ENCODE measurements at places on chromosomes 3 and 15.
A peak's percentile ranks its signal among the peaks of the same experiment; 100 is the strongest.

GRCh38 chr15:97876281-97876675, 84.2 kb upstream of the ARRDC4 start:
- no peak for DNase-seq

GRCh38 chr3:48919215-48920138, 835 bp downstream of the ARIH2 start:
- DNase-seq = peak; percentile 71

- DNase-seq = no peak
These were observed 43.3 kb downstream of the TGFBR2 start for GRCh38 chr3:30649572-30650318.

- DNase-seq = peak; percentile 71
These were observed 138.8 kb upstream of the HACD2 start for GRCh38 chr3:123723522-123724168.

DNA sequence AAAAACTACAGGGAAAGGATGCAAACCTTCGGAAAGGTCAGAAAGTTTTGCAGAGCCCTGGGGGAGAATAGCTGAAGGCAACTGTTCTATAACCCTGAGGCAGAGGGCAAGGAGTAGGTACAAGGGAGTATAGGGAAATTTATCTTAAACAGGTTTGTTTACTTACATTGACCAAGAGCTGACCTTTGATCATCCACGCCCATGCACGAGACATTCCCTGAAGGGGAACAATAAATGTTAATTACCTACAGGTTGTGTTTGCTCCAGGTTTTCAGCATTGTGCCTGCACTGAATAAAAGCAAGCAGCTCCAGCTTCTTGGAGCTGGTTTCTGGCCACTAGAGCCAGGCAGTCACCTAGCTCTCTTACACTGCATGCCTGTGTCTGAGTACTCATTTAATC, 524.5 kb upstream of the TGFBR2 start:
- no peak for DNase-seq

DNA sequence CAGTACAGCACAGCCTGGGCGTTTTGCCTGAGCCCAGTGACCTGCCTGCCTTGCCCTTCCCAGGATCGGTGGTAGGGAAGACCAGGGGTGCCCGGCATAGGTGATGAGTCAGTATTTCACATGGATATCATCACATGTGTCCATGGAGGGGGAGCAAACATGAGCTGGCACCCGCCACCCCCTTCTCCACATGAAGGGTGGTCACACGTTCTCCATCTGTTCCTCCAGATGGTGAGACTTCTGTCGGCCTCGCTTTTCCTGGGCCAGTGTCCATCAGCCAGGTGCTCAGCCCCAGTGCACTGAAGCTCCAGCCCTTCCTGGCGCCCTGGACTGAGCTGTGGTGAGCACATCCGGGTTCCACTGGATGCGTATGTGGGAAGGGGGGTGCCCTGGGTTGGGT, 208.4 kb downstream of the UBE3A start:
- DNase-seq = no peak

DNA sequence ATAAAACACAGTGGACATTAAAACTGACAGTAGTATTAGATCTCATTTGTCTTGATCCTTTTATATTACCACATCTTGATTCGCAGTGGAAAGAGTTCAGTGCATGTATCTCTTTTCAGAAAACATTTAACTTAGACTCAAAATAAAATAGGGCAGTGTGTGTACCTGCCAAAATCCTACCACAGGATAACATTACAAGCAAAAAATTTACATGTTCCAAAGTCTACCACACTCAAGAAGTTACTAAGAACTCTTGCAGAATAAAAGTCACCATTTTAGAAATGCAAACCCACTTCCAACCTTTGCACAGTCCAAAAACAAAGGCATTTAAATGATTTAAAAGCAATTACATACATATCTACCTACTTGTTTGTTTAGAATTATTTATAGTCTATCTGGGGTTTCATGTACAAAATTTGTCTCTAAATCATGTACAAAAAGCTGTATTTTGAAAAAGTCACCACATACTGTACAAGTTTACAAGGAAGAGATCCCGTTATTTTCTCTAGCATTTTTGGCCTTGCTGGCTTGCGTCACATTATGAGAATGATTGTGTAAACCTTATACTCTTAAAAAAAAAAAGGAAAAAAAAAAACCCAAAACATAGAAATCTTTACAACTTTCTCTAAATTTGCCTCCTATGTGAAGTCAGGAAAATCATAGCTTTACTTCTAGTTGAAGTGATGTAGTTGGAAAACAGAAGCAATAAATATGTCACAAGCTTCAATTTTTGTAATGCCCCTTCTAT, 153.8 kb downstream of the ADAM10 start:
- no peak for DNase-seq

DNA sequence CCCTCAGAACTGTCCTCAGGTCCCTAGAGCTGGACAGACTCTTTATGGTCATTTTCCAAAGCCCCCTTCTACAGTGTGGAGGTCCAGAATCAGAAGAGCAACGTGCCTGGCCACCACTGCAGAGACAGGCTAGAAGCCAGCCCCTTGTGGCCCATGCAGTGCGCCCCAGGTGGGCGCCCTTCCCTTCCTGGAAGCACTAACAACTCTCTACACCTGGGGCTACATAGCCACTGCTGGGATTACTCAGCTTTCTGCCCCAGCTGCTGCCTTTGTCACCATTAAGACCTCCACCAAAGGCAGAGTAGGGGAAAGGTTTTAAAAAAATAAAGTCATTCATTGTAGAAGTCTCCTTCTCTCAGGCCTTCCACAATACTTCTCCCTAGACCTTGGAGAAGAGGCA, 2.3 kb downstream of the RASGRP1 start:
- DNase-seq = no peak

GRCh38 chr3:133991637-133992036, 38.1 kb downstream of the SLCO2A1 start:
- no peak for DNase-seq

- no peak for DNase-seq
These were observed 30.4 kb downstream of the SLC24A1 start for GRCh38 chr15:65651831-65652749.

- DNase-seq = no peak
These were observed 326.4 kb upstream of the TRIM42 start for GRCh38 chr3:140351466-140351865.

GRCh38 chr3:2603692-2604289, 505.1 kb downstream of the CNTN4 start:
- no peak for DNase-seq

DNA sequence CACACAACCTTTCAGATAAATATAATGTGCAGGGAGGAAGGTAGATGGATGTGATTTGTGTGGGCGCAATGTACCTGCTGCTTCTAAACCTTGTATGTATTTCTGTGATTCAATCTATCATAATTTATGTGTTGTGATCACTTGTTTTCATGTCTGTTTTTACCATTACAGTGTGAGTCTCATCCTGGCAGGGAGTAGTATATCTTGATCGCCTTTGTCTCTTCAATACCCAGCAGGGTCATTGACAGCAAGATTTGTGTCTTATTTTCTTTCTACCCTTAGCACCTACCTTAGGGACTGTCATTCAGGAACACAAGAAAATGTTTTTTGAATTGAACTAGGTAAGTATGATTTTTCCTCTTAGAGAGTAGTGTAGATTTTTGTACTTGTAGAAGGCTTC, 83.7 kb upstream of the SELENOK start:
- no peak for DNase-seq

DNA sequence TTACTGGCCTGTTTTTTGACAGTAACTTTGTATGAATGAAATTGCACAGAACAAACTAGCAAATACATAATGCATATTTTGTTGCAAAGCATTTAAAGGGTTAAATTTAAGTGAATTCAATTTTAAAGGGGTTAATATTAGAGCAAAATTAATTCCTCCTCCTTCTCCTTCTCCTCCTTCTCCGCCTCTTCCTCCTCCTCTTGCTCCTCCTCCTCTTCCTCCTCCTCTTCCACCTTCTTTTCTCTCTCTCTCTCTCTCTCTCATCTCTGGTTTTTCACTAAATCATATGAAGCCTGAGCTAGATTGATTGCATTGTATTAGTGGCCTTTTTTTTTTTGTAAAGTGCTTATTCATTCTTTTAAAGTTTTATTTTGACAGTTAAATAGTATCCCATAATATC, 154.5 kb downstream of the THRB start:
- no peak for DNase-seq

DNA sequence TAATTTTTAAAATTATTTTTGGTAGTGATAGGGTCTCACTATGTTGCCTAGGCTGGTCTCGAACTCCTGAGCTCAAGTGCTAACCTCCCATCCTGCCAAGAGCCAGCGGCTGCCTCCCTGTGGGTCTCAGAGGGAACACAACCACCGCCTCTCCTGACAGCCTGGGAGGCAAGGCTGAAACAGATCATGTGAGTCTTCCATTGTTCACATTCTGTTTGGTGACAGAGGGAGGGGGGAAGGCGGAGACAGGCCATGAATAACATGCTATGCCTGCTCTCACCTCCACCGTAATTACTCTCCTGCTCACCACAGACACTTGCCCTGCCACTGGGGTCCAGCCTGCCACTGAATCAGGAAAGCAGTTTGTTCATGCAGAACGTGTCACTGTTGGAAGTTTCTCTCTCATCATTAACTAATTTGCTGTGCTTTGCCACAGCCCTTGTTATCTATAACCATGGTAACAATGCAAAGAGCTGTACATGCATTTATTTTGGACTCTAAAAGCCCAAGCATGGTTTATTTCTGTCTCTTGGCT, 78.4 kb upstream of the RASGRF1 start:
- DNase-seq = peak; percentile 13

DNA sequence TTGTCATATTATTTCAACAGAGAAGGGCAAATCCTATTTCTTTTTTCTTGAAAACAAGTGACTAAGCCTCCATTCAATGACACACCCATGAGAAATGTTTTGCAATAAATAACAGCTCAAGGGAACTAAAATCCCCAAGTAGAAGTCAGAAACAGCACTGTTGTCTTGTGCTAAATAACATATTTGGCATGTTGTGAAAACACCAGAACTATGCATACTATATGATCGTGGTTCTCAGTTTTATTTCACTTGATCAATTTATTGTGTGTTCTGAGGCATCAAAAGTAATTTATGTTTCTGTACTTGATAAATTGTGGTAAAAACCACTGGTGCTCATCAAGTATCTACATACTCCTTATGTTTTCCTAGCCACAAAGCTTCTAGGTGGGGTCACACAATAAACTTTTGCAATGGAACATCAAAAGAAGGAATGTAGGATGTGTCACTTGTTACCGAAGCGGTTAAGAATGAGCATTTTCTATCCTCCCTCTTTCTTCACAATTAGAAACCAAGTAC, 691.7 kb upstream of the CBLB start:
- DNase-seq = peak; percentile 24

GRCh38 chr15:71651750-71652186, 158.6 kb upstream of the NR2E3 start:
- peak; percentile 71 for DNase-seq

DNA sequence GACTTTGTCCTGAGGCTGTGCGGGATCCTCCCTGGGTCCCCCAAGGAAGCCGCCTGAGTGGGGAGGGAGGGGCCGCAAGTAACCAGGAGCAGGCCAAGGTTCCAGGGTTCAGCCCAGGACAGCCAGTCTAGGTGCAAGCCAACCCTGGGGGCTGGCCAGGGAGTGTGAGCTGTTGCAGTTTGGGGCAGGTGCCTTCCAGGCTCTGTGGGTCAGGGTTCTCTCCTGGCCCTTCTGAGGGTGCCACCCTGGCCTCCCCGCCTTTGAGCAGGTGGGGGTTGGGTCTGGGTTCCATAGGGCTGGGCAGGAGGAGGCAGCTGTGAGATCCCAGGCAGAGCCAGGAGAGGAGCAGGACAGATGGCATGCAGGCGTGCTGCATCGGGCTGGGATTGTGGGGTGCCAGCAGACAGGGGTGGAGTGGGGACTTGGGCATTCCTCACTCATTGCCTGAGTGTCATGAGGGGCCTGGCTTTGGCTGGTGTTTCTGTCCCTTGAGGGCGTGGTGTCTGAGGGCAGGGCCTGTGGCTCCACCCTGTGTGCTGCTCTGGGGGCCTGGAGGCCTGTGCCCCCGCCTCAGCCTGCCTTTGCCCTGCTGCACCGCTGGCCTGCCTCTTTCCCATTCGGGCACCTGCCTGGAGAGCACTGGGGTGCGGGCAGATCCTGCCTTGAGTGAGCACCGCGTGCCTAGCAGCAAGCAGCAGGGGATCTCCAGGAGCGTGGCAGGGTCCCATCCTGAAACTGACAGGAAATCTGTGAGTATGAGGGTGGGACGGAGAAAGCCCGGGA, 18.4 kb downstream of the KLF13 start:
- DNase-seq = no peak

DNA sequence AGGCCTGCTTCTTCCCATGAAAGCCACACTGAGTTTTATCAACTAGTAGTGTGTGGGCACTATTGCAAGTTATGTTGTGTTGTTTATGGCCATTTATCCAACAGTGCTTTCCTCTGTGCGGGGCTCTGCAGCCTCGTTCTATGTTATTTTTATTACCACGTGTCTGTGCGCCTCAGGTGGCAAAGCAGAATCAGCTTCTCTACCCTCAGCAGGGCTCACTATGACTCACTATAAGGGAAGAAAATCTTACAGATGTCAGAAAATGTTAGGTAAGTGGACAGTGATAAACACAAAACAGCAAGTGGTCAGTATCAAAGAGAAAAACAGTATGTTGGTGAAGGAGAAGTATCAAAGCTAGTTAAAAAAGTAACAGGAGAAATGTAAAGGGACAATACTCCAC, 61.4 kb downstream of the MOBP start:
- DNase-seq = no peak

- no peak for DNase-seq
These were observed 181.2 kb downstream of the WNT5A start for GRCh38 chr3:55305696-55306485.

GRCh38 chr15:68022061-68022460, 32.1 kb upstream of the PIAS1 start:
- no peak for DNase-seq

DNA sequence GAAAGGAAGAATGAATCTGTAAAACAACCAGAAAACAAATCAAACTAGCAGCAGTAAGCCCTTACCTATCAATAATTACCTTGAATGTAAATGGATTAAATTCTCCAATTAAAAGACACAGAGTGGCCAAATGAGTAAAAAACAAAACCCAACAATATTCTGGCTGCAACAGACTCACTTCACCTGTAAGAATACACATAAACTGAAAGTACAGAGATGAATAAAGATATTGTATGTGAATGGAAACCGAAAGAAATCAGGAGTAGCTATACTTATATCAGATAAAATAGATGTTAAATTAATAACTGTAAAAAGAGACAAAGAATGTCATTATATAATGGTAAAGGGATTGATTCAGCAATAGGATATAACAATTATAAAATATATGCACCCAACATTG, 514.5 kb upstream of the DPPA4 start:
- DNase-seq = no peak

- DNase-seq = no peak
These were observed 23.9 kb upstream of the CTXND1 start for GRCh38 chr15:80275961-80276360.

DNA sequence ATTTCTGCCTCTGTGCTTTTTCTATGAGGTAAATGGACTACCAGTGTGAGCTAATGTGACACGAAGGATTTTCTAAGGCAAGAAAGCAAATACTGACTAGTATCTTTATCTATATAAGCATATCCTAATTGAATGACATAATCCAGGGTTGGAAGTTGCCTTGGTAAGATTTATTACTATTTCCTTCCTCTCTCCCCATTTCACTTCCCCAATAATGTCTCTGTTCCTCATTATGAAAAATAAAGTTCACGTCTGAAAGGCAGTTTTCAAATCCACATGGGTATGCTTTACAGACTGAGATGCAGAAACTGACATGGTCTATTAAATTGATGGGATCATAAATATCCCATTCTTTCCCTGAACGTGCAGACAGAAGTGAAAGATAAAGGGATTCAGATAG, 86.0 kb downstream of the DTWD1 start:
- DNase-seq = no peak
